ENCODE measurements at places on chromosomes 2 and 18. TPM values are rescaled to one million over a fixed set of nuclear protein-coding genes. Genes with fewer than 3 reads are reported as not detected.

- DNase-seq, result no peak
Observed at GRCh38 chr2:219158586-219158985, 2.0 kb downstream of the NHEJ1 start.

Gene IL18RAP
- 10.8 TPM for total RNA-seq

DNA sequence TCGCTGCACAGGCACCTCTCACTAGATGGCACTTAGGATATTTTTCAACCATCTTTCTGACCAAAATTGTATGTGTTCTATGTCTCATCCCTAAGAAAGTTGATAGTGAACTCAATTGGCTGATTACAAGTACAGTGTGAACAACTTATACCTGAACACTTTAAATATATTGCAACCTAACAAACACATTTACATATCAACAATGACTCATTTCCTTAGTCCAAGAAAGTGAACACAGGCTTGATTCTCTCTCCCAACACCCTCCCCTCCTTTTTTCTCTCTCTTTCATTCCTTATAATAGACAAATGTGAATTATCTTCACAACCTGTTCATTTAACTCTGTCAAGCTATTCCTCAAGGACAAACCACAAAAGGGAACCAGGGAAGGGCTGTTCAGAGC, 192.0 kb downstream of the SLC8A1 start:
- no peak for DNase-seq

DNA sequence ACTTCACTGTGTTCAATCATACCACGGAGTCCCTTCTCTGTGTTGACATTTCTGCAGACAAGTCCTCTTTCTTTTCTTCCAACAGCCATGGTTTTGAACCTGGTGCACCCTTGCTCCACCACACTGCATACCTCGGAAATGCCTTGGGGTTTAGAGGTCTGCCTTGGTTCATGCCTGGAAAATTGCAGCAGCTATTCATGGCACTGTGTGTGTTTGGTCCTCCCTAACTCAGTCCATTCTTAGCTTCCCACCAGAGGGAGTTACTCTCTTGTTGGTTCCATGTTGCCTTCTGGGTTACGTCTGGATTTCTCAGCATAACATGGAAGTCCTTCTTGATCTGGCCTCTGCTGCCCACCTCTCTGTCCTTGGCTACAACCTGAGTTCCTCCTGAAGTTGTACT, 206.0 kb downstream of the FHOD3 start:
- no peak for DNase-seq

DNA sequence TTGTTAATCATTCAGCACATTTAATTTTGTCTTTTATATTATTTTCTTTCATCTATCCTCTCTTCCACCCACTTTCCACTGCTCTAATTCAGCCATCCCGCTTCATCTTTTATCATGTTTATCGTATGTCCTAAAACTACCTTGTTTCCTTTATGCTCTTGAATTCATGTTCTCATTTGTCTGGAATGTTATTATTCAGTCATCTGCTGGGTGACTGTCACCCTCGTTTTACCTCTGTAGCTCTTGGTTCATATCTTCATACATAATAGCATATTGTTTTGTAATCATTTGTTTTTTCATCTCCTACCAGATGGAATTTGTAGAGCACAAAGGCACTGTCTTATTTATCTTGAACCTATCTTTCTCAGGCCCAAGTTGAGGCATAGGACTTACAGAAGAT, 37.0 kb downstream of the SMCHD1 start:
- no peak for DNase-seq

Gene EN1
- total RNA-seq, result not detected

- DNase-seq, result no peak
Observed at GRCh38 chr2:113724010-113724409, 32.4 kb downstream of the SLC35F5 start.

All from CD8-positive, alpha-beta T cell (primary cell).